ENCODE measurements at places on chromosomes 3 and 15. TPM values are rescaled to one million over a fixed set of nuclear protein-coding genes. Genes with fewer than 3 reads are reported as not detected.

RFC4 gene
- 68.8 TPM for polyA plus RNA-seq

SUSD5 gene
- polyA plus RNA-seq, result 2.0 TPM

GOLGA6B gene
- polyA plus RNA-seq, result not detected

MEGF11 gene
- 0.31 TPM for polyA plus RNA-seq

CTDSPL gene
- 10.6 TPM for polyA plus RNA-seq

NEIL1 gene
- 6.8 TPM for polyA plus RNA-seq

SMCO1 gene
- polyA plus RNA-seq, result not detected

GPR27 gene
- polyA plus RNA-seq, result 1.6 TPM

DNA sequence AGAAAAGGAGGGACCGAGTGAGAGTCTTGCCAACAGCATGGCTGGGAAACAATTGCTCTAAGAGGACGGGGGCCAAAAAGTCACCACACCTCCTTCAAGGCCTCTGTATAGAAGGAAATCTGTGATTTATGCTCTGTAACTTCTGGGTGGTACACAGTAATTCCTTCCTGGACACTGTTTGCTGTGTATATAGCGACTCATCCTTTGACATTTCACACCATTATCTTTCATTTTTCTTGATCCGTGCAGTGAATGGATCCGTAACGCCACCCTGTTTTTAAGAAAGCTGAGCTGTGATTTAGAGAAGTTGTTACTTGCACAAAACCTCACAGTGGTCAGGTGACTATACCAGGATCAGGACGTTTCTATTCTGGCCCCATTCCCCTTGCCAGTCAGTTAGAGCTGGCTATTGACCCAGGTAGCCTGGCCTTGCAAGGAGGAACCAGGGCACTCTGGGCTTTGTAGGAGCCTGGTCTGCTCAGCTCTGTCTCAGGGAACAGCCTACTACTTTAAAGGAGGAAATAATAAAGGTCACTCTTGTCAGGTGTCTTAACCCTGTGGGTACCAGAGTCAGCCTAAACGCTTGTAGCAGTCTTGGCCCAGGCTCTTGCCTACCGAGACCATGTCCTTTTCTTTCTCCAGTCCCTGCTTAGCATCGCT lies 86.5 kb upstream of the MYZAP start:
- DNase-seq, result no peak

DNA sequence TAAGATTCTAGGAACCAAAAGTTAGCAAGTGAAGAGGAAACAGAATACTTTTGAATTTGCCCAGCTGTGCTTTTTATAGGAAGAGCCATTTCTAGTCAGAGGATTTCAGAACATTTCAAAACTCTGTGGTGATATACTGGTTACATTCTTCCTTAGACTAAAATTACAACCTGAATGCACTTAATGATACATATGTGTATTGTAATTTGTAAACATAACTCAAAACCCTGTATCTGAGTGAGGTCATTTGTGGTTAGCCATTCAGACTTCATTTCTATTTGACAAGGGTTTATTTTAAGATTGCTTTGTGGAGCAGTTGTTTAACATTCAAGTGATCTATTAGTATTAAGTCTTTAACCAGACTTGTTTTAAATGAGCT lies 59.4 kb upstream of the TRIM71 start:
- DNase-seq, result no peak

DNA sequence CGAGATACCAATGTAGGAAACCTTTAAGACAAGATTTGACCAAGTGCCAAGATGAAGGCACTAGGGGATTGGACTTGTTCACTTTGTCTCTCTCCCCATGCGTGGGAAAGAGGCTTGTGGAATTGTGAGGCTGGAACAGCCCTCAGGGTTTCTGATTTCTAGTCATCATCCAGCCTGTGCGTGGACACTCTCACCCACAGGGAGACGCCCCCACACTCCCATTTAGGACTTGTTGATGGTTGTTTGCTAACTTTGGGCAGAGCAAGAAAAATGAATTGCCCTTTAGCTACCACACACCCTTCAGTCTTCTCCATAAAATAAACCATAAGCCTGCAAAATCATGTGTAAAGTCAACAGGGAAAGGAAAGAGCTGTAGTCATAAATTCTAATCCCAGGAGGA lies 18.4 kb downstream of the ACKR2 start:
- DNase-seq, result no peak

DNA sequence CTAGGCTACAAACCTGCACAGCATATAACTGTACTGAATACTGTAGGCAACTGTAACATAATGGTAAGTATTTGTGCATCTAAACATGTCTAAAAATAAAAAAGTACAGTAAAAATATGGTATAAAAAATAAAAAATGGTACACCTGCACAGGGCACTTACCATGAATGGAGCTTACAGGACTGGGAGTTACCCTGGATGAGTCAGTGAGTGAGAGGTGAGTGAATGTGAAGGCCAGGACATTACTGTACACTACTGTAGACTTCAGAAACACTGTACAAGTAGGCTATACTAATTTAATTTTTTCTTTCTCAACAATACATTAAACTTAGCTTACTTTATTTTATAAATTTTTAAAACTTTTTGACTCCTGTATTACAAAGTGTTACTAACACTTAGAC lies 265.3 kb downstream of the KLF13 start:
- no peak for DNase-seq

DNA sequence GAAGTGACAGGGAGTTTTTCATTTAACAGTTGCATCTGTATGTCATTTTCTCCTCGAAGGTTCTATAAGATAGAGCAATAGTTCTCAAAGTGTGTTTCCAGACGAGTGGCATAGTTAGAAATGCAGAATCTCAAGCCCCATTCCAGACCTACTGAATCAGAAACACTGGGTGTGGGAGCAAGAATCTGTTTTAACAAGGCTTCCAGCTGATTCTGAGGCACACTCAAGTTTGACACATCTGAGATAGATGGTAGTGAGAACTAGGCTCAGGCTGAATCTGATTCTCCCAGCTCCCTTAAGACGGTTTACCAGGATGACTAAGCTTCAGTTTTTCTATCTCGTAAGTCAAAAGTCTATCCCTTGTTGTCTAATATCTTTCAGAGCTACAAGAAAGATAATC lies 159.8 kb upstream of the NUDT16 start:
- peak; percentile 3 for DNase-seq

DNA sequence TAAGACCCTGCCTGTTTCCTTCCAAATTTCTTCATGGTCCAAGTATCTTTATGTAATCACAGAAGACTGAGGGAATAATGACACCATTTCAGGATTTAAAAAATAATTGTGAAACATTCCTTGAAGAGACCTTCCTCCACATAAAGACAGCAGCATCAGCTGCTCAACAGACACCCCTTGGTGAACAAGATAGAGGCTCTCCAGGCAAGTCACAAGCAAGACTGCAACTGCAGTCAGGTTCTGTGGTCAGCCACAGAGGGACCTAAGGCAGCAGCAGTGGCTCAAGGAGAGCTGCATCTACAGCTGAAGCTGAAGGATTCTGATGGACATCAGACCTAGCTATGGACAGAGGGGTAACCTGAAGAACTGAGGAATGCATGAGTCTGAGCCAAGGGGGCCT lies 97.2 kb upstream of the C3orf80 start:
- DNase-seq, result no peak

DNA sequence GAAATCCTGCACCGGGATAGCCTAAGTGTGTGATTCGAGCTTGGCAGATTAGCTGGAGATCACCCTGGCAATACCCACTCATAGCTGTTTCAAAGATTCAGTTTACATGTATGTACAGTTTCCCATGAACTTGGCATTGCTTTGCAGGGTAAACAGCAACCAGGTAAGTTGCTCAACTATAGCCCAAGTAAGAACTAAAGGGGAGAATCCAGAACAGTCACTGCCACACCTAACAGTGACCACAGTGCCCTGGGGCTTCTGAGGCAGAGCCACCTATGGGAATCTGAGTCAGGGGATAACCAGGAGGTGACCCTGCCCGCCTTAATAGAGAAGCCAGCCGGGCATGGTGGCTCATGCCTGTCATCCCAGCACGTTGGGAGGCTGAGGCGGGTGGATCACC lies 15.9 kb downstream of the CDAN1 start:
- no peak for DNase-seq

- DNase-seq, result no peak
Measured at GRCh38 chr3:64209866-64210621, 15.2 kb downstream of the PRICKLE2 start.

DNA sequence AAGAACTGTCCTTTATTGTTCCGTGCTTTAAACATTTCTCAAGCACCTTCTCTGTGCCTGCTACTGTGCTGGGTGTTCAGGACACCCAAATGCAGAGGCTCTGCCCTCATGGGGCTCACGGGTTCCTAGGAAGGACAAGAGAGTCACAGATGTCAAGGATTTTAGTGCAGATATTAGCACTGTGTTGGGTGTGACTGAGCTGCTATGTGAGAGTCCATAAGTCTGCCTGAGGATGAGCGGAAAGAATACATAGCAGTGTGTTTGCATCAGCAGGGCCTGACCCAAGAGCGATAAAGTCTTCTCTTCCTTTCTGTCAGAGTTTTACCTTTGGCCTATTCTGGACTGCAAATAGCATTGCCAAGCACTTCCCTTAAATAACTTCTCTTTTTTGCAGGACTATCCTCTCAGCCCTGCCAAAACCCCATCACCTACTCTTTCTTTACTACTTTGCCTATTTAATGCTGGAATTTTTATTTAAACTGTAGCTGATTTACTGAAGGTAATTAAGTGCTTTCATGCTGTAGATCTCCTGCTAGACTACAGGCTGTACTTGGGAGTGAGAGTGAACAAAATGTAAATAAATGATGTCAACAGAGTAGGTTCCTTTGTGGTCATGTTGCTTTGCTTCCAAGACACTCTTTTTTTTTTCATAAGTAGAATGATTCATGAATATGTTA lies 459.4 kb upstream of the TPRG1 start:
- no peak for DNase-seq

- DNase-seq, result no peak
Measured at GRCh38 chr3:98555025-98555379, 23.2 kb downstream of the GPR15 start.

GRCh38 chr3:13415997-13416793 lies 3.9 kb downstream of the NUP210 start:
- no peak for DNase-seq

DNA sequence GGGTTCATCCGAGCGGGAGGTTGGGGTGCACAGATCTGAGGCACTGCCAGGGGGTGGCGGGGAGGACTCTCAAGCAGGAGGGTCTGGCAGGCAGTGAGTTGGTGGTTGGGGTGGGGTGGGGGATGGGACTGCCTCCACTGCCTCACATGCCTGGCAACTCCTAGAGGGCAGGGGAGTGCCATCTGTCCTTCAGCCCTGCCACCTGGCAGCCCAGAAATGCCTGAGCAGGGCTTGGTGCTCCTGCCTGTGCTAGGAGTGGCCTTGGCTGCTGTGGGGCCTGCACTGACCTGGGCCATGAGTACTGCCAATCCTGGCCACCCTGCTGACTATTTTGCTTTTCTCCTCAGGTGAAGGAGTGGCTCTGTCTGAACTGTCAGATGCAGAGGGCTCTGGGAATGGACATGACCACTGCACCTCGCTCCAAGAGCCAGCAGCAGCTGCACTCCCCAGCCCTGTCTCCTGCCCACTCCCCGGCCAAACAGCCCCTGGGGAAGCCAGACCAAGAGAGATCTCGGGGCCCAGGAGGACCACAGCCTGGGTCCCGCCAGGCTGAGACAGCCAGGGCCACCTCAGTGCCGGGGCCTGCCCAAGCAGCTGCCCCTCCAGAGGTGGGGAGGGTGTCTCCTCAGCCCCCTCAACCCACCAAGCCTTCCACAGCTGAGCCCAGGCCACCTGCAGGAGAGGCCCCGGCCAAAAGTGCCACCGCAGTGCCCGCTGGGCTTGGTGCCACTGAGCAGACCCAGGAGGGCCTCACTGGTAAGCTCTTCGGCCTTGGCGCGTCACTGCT lies 32.0 kb upstream of the APEH start:
- no peak for DNase-seq

DNA sequence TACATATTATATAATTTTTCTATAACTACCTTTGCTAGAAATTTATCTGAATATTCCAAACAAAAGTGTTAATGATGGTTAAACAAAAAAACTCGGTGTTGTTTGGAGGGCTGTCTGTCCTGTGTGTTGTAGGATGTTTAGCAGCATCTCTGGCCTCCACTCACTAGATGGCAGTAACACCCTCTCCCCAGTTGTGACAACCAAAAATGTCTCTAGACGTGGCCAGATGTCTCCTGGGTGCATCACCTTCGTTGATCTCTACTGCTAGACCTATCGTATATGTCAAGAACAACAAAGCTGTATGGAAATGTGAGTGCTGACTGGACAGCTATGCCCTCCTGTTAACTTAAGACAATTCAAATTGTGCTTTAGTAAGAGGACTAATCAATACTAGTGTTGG lies 14.1 kb downstream of the ANKRD34C start:
- peak; percentile 36 for DNase-seq

DNA sequence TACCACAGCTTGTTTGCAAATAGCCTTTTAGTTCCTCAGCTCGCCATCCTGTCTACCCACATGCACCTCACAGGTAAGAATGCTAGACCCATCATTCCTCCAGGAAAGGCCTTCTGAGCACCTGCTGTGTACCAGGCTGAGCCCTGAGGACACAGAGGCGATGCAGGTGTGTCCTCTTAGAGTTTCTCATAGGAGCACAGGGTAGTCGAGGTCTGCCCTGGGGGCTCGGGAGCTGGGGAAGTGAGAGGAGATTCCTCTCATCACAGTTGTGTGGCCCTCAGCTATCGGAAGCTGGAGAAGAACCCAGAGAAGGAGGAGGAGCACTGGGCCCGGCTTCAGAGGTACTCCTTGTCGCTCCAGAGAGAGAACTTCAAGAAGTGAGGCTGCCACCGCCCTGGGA lies 8.0 kb downstream of the MESP1 start:
- no peak for DNase-seq

GRCh38 chr3:126121074-126121473 lies 37.1 kb upstream of the SLC41A3 start:
- no peak for DNase-seq

DNA sequence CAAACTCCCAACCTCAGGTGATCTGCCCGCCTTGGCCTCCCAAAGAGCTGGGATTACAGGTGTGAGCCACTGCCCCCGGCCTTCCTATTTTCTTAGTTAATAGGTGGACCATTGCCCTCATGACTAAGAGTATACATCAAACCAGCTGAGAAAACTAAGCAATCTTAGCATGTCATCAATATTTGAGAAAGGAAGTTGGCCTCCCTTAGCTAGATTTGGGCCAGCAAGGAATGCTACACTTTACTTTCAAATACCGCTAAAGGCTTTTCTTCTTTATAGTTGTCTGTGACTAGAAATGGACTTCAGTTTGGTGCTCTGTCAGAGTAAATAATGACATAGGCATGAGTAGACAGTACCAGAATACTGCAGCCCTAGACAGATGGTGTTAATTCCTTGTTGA lies 199.3 kb downstream of the GAP43 start:
- peak; percentile 8 for DNase-seq

GRCh38 chr3:10867384-10867783 lies 51.4 kb downstream of the SLC6A11 start:
- DNase-seq, result no peak

Measured in A549 (cell line).